Body of pancreas (tissue), 4 donors: ENCODE measurements at places on chromosomes 4 and X. TPM values are rescaled to one million over a fixed set of nuclear protein-coding genes. Genes with fewer than 3 reads are reported as not detected.

- H3K27me3 ChIP-seq, result no peaks in the 10 kb centered on the region
- no peak overlapping the region for H3K4me3 ChIP-seq
- H3K36me3 ChIP-seq, result no peaks in the 10 kb centered on the region
- H3K27ac ChIP-seq, result no peak overlapping the region
These were observed 29.7 kb upstream of the SLC25A4 start for GRCh38 chr4:185113340-185113739.

DNA sequence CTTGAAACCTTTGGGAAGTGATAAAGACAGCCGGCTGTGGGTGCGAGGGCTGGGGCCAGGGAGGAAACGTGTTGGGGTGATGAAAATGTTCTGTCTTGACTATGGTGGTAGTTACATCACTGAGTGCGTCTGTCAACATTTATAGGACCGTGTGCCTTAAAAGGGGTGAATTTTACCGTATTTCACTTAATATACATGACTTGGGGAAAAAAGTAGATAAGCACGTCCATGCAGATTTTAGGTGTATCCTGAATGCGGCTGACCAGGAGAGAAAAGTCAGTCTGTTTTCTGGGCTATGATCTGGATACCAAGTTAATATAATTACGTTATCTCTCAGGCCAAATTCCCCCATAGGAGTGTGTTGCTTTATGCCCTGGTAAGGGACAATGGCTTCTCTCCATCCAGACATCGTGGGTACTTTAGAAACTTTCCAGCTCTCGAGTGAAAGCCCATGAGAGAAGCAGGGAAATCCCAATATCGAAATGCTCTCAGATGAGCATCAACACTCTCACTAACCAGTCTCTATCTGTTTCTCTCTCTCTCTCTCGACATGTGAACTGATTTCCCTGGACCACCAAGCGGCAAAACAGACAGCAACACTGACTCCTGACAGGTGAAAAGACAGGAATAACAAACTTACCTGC lies 71.5 kb downstream of the IRF2 start:
- H3K27me3 ChIP-seq, result no peaks in the 10 kb centered on the region
- no peaks in the 10 kb centered on the region for H3K4me1 ChIP-seq
- DNase-seq, result no peak

- no peaks in the 10 kb centered on the region for H3K27me3 ChIP-seq
- H3K36me3 ChIP-seq, result no peaks in the 10 kb centered on the region
- H3K4me1 ChIP-seq, result peaks cover 31% of the 10 kb centered on the region
- H3K27ac ChIP-seq, result no peak overlapping the region
- no peak overlapping the region for H3K4me3 ChIP-seq
These were observed 4.4 kb upstream of the ABLIM2 start for GRCh38 chr4:8163026-8163425.

Gene TKTL1
- total RNA-seq, result not detected

Gene QRFPR
- total RNA-seq, result not detected
